ENCODE measurements at places on chromosomes 13 and 19.
A peak's percentile ranks its signal among the peaks of the same experiment; 100 is the strongest.

- no peak for DNase-seq
Measured at GRCh38 chr13:107809125-107809524, 406.2 kb downstream of the LIG4 start.

DNA sequence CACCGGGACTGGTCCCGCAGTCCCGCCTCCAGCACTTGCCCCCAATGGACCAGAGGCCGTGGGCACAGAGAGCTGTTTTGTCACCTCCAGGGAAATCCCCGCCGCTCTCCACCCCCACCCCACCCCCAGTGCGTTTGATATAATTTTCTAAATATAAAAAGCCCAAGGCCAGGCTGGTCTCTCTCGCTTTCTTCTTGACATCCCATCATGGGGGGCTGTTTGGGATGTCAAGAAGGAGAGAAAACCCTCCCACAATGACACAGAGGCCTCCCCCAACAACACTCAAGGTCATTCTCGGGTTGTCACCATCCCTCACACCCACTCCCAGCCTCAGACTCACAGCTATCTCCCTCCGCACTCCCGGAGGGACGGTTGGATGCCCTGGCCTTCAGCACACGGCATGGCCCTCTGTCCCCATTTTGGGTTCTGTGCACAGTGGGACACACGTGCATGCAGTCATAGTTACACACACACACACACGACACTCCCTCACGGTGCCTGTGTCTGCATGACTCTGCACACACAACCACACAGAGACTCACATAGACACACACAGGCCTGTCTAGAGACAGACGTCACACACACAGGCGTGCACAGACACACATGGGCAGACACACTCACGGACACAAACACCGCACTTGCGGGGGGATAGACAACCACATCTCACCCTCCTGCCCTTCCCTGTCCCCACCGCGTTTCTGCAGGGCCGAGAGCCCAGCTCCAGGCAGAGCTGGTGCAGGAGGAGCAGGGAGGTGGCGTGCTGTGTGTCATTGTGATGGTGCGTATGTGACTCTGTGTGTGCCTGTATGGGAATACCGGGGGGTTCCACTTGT, 4.8 kb upstream of the NFIC start:
- peak; percentile 19 for DNase-seq

GRCh38 chr13:72430923-72431322, 296.5 kb downstream of the MZT1 start:
- no peak for DNase-seq

- DNase-seq: no peak
Measured at GRCh38 chr19:36215276-36216123, 594 bp downstream of the ZNF146 start.

DNA sequence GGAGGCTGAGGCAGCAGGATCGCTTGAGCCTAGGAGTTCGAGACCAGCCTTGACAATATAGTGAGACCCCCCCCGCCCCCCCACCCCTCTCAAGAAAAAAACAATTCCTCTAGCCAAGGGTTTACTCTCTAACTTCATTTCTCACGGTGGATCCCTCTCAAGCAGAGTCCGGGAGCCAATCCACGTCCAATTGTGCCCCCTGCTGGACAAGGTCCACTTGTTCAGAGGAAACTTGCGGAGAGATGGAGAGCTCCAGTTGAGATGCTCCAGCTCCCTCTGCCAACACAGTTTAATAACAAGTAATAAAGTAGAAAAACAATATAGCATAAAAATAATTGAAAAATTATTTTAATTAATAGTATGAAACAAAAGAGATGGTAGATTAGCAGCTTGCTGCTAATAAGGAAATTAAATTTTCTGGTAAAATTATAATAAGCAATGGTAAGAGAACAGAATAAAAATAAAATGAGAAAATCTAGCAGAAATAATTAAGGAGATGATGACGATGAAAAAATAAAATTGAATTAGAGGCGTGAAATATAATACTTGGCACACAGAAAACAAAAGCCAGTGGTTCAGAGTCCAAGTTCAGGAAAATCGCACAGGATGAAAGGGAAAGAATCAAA, 14.5 kb upstream of the SIGLEC14 start:
- DNase-seq: peak; percentile 32

Measured in activated T-cell treated with anti-CD3 and anti-CD28 coated beads, Interleukin-2, amount 50 U/mL, for 1 hour (primary cell).